ENCODE measurements at places on chromosomes 3 and 15.

DNA sequence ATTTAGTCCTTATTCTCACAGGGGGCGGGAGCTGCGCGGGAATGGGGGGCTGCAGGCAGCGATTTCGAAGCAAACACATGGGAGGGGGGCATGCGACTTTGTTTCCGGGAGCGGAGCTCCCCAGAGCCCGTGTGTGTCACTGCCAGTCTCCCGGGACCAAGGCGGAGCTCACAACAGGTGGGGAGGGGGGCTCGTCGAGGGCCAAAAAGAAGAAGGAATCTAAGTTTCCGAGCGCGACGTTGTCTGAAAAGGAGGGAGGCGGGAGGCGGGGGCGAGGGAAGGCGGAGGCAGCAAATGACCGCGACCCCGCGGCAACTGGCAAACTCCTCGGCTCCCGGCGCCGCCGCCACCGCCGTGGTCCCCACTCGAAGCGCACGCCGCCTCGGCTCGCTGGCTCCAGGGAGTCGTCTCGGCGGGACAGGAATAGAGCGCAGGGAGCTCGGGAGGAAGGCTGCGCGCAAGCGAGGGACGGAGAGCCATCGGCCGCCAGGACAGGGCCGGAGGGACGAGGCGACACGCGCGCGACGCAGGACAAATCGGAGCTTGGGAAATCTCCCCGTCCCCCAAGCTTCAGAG lies 1.4 kb downstream of the FOXP1 start:
- DNase-seq, result no peak

- DNase-seq, result no peak
These were observed 25.1 kb upstream of the SMAD3 start for GRCh38 chr15:67040277-67040676.

DNA sequence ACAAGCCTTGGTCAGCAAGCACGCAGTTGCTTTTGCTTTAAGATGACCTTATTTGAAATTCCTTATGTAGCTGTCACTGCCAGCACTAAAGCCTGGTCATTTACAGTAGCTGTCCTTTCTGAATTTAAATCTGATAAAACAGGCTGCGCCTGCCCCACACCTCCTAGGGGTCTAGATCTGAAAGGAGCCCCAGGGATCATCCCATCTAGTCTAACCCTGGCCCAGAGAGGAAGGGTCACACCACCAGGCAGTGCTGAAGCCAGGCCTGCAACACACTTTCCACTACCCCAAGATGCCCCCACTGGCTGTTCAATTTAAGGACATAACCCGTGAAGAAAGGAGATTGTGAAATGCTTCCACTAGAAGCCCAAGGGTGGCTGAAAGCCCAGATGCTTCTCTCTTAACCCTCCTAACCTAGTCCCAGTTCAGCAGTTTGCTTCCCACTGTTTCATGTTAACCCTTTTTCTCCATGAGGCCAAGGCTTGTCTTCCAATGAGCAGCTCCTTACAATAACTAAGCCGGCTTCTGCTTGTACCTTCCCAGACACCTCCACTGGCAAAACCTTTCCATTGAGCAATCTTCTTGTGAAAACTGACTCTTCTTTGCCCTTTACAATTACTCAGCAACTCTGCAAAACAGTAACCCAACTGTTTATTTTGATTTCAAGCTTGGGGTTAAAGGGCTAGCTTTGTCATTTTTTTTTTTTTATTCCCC lies 198.9 kb upstream of the LPP start:
- no peak for DNase-seq

DNA sequence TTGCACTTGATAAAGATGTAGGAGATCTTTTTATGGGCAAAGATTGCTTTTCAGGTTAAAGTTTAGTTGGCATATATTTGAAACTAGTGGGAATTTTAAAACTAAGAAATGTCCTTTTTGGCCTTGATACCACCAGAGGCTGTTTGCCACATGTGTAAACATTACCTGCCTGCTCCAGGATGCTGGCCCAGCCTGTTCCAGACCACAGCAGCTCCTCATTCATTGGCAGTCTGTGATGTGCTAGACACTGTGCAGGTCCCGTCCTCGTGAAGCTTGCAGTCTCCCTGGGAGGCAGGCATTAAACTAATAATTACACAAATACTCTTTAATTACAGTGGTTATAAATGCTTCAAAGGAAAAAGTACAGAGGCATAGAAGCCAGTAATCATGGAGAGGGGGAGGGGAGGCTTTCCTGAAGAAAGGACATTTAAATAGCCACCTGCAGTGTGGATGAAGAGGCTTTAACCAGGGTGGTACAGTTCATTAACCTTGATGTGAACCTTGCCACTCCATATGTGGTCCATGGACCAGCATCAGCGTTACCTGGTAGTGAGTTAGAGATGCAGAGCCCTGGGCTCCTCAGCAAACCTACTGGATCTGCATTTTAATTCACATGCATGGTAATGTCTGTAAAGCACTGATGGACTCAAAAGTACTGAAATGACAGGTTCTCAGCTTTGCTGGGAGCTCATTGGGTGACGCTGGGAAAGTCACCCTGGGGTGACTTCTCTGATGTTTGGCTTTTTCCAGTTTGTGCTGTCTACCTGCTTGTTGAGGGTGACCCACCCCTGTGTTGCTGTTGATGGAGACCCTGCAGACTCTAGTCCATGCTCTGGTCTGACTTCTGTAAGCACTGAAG lies 5.3 kb downstream of the ZNF710 start:
- no peak for DNase-seq

- peak; percentile 21 for DNase-seq
These were observed 5.0 kb downstream of the FAM219B start for GRCh38 chr15:74901612-74902063.

GRCh38 chr15:100202309-100202960 lies 139.3 kb downstream of the ADAMTS17 start:
- no peak for DNase-seq

GRCh38 chr15:69035205-69035917 lies 20.9 kb downstream of the NOX5 start:
- peak; percentile 26 for DNase-seq

- DNase-seq, result no peak
These were observed 31.6 kb upstream of the SNRPA1 start for GRCh38 chr15:101326462-101327146.

DNA sequence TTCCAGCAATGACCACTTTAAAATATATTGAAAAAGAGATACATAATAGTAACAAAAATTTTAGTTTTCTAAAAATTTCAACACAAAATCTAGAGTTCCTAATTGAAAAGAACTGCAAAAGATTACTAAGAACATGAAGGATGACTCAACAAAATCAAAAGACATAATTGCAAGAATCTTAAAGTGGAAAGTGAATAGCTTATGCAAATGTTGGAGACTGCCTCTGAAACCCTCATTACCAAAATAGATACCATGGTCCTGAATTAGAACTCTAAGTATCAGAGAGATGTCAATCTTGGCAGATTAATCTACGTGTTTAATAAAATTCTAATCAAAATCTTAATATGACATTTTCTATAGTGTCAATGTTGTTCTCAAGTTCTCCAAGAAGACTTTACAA lies 60.7 kb upstream of the SGO1 start:
- no peak for DNase-seq

Measured in NCI-H1092 treated with DMSO at 0.1 percent for 48 hours (cell line).